Muscle of arm (tissue), 14 donors: ENCODE measurements at places on chromosomes 4 and X.

- DNase-seq, result no peak
Measured at GRCh38 chrX:103889216-103889615, 57.2 kb upstream of the RAB9B start.

DNA sequence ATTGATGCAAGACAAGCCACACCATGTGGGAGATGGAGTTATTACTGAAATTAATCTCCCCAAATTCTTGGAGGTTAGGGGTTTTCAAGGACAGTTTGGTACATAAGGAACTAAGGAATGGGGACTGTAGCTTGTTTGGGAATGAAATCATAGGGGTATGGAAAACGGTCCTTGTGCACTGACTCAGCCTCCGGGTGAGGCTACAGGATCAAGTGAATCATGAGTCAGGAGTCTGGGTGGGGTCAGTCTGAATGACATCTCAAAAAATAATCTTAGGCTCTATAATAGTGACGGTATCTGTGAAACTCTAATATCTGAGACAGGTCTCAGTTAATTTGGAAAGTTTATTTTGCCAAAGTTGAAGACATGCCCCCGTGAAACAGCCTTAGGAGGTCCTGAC lies 128.5 kb upstream of the CYSLTR1 start:
- DNase-seq, result no peak

DNA sequence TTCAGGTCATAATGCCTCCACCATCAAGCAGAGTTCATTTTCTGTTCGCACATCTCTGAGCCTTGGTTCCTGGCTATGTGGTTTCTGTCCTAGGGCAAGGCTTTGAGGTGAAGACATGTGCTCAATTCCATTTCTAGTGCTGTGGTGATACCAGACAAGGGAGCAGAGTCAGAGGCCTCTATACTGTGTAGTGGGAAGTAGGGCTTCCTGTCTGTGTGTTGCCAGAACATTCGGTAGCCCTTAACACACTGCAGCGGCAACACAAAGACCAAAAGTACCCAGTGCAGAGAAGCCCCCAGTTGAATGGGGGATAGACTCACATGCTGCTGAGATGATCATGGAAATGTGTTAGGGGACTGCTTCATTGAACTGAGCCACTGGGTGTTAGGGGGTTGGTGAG lies 56.4 kb downstream of the STARD8 start:
- DNase-seq, result no peak

DNA sequence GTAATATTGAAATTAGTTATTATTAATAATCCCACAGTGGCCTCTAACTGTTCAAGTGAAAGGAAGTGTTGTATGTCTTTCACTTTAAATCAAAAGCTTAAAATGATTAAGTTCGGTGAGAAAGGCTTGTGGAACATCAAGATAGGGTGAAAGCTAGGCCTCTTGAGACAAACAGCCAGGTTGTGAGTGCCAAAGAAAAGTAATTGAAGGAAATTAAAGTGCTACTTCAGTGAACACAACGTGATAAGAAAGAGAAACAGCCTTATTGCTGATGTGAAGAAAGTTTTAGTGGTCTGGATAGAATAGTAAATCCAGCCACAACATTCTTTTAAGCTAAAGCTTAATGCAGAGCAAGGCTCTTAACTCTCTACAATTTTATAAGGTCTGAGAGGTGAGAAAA lies 42.6 kb upstream of the IL13RA2 start:
- no peak for DNase-seq

- DNase-seq, result no peak
Measured at GRCh38 chrX:69158166-69158980, 6.9 kb downstream of the PJA1 start.

DNA sequence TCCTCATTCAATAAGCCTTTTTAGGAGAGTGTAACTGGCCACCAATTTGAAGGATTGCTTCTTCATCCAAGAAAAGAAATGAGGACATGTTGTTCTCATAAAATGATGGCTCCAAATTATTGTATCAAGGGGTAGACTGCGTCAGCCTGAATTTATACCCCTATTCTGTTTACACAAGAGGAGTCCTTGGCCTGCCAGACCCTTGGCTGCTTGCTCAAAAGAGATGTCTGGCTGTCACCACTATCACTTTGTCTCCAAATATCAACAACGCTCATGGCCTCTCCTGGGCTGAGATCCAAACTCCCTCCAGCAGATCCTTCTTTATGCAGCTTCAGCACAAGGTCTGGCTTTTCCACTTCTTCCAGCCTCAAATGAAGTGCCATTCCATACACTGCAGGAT lies 127.9 kb downstream of the OR13H1 start:
- DNase-seq, result no peak

GRCh38 chr4:56657128-56657527 lies 24.0 kb downstream of the HOPX start:
- no peak for DNase-seq

GRCh38 chr4:110629214-110629754 lies 6.4 kb upstream of the PITX2 start:
- DNase-seq, result no peak

DNA sequence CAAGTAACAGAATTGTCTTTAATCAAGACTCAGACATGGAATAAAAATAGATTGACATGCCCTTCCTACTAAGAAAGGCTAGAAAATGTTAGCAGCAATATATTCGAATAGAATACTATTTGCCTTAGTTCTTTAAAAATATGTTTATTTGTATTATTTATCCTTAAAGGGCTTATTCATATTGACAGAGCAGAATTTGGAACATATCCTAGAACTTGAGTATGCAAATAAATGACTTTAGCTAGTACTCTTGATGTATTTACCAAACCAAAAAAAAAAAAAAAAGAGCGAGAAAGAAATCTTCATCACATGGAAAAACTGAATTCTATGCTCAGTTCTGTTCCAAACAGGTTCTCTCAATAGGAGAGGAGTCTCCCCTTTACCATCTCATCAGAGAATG lies 68.9 kb upstream of the PPARGC1A start:
- DNase-seq, result no peak

GRCh38 chr4:138911909-138912703 lies 103.5 kb upstream of the NOCT start:
- DNase-seq, result peak; percentile 25

GRCh38 chr4:121411151-121411744 lies 30.4 kb upstream of the QRFPR start:
- no peak for DNase-seq

DNA sequence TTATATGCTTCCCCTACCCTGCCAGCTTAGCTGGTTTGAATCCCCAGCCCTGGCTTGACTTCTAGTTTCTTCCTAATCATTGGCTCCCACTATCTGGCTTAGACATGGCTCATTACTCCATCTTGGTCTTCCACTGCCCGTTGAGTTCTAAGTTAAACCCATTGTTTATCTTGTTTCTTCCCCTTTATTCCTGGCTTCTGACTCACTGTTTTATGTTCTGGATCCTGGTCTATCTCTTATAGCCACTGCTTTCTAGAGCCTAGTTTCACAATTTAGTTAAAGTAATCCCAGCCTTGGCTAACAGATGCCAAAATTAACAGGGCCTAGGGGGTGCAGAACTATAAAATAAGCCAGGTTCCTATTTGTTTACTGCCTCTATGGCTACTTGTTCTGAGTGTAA lies 120.9 kb downstream of the ARHGEF9 start:
- no peak for DNase-seq
